Upper lobe of left lung (tissue), 6 donors: ENCODE measurements at places on chromosomes 3 and 15.

GRCh38 chr3:157542711-157543500, 39.7 kb upstream of the VEPH1 start:
- peak; percentile 85 for DNase-seq

DNA sequence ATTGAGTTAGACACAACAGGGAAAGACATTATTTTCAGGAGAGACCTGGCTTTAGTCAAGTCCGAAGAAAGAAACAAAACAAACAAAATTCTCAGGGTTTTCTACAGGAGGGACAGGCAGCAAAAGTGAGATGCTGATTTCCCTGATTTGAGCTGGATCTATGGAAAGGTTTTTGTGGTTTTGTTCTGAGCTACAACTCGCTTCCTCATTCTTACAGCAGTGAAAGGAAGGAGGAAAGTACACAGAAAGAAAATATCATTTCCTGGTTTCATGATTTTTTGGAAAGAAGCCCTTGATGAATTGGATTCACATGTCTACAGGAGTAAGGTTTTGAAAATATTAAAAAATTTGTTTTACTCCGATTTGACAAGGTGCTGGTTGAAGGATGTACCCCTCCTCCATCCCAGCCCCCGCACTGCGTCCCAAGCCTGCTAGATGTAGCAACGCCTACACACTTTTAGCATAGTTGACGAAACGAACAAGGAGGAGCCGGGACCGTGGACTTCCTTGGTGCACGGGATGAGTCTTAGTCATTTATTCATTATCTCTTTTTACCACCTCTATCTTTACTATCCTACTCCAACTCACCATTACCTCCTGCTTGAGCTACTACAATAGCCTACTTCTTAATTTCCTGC, 10.8 kb downstream of the PRICKLE2 start:
- no peak for DNase-seq

- no peak for DNase-seq
These were observed 47.1 kb upstream of the MAPKBP1 start for GRCh38 chr15:41727143-41727542.

DNA sequence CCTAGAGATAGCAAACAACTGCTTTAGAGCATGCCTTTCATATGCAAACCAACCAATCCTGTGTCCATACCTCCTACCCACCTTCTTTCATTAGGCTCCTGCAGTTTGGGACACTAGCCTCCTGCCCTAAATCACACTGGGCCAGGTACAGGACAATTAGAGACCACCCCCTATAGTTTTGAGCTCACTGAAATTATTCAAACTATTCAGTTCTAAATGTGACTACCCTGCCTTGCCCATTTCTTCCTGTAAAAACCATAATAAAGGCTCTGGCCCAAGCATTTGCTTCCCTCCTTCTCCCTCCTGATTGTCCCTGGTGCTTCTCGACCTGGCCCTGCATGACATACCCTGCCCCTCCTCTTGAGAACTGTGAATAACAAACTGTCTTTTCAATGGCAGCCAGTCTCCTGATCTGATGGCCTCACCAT, 31.4 kb upstream of the LRIG1 start:
- DNase-seq: no peak

- no peak for DNase-seq
These were observed 103.7 kb upstream of the LRIG1 start for GRCh38 chr3:66604481-66604880.

DNA sequence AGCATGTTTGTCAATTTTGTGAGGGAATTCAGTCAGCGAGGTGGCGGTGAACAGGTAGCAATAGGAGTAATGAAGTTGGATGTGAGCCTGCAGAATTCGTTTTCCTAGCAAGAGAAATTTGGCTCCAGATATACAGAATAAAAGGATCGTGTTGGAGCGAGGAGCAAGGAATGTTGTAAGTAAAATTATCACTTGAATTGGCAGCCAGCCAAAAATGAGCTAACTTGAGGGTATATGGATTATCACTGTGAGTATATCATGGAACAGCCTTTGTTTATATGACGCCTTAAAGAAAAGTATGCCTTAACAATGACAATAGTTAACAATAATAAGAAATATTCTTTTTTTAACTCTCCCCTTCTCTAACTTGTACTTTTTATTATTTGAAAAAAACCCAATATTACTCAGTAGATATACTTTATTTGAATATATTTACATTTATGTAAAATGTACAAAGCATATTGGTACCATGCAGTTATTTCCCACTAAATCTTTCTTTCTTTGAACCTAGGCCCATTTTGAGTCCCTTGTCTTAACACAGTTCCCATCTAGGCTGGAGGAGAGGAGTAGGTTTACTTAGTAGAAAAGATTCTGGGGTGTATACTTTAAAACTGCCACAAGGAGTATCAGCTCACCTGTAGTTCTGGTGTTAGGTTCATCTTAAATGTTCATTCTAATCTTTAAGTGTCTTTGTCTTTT, 29.3 kb downstream of the EPHA6 start:
- DNase-seq: no peak

- no peak for DNase-seq
These were observed 5.2 kb upstream of the CPLX3 start for GRCh38 chr15:74821091-74821789.

- DNase-seq: no peak
These were observed 8.6 kb downstream of the OXSR1 start for GRCh38 chr3:38173834-38174418.

DNA sequence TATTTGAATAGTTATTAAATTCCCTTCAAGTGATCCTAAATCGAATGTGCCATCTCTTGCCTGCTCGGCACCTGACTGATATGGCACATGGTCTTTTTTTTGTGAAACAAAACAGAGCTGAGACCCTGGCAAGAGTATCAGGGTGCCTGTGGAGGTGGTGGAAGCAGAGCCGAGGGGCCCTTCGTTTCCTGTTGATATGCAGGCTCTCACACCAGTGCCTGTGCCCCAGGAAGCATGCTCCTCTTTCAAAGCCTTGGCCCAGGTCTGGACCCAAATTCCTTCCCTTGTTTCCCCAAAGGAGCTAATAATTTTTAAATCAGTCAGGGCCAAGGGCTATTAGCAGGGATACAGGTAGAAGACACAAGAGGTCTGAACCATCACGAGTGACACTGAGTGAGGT, 21.5 kb upstream of the MRPS22 start:
- DNase-seq: no peak

GRCh38 chr15:100484443-100484842, 44.3 kb downstream of the CERS3 start:
- DNase-seq: no peak

DNA sequence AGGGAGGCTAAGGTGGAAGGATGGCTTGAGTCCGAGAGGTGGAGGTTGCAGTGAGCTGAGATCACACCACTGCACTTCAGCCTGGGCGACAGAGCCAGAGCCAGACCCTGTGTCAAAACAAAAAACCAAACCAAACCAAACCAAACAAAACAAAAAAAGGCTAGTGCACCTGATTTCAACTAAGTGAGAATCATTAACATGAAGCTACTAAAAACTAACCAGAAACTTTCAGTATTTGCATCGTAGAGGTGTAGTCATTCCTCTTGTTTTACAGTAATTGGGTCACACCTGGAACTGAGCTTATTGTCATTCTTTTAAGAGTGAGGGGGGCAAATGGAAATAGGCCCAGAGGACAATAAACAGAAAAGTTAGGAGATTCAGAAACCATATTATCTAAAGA, 58.5 kb downstream of the ST6GAL1 start:
- no peak for DNase-seq

DNA sequence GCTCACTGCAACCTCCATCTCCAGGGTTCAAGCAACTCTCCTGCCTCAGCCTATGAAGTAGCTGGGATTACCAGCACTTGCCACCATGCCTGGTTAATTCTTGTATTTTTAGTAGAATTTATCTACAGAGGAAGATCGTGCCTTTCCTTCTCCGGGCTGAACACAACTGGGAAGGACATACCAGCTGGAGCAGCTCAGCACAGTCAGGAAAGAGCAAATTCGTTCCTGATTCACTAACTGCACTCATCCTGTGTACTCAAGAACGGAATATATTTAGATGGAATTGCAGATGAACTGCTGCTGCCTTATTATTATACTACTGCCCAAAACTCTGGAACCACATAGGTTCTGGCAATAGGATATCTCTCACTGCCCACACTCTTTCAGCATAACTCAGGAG, 27.1 kb upstream of the P4HTM start:
- DNase-seq: no peak

DNA sequence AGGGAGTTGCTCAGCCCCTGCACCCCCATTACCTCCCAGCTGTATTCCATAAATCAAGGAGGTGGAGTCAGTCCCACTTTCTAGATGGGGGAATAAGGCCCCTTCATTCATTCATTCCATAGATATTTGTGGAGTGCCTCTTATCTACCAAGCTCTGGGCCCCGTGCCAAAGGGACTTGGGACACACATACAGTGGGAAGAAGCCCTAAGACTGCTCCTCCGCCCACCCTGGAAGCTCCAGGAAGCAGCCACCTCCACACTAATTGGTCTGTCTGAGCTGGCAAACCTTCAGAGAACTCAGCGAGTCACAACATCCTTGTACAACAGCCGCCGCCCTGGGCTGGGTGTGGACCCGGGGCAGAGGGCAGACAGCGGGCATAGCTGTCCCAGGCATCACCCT, 6.4 kb downstream of the STRA6 start:
- DNase-seq: peak; percentile 51

DNA sequence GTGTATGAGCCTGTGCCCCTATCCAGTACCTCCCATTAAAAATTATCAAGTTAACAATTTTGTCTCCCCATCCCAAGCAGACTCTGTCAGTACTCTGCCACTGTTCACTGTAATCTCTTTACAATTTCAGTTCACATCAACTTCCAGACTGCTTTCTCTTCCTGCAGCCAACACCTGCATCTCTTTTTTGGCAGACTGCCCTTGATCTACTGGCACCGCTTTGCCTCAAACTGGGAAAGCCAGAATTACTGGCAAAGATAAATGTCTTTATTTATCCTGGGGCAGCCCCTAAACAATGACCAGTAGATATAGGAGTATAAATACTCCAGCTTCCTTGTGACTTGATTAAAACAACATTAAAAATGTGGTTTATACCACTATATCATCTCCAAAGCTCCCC, 494.1 kb downstream of the ZNF385D start:
- DNase-seq: no peak

- DNase-seq: no peak
These were observed 93.2 kb downstream of the CACNA2D3 start for GRCh38 chr3:54215521-54215920.

DNA sequence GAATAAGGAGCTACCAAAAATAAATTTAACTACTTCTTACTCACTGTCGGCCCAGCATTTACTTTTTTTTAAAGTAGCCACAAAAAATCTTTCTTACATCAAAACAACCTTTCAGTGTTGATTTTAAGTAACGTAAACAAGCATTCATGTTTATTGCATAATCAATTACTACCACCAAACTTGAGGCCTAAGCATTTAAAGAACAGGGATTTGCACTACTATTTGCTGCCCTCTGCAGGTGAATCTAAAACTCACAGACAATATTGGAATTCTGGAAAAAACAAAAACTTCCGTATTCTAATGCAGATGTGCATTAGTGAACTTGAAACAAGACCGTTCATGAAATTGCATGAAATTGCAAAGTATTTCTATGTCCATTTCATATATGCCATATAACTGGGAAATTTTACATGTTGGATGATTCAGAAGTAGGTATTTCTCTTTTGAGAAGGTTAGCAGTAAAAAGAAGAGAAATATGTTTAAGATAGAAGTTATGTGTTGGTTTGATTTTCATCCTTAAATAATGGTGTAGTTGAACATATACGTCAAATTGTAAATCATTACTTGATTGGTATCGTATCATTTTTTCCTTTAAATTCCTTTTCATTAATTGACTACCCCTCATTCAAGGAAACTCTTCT, 55.6 kb downstream of the CGGBP1 start:
- DNase-seq: no peak

DNA sequence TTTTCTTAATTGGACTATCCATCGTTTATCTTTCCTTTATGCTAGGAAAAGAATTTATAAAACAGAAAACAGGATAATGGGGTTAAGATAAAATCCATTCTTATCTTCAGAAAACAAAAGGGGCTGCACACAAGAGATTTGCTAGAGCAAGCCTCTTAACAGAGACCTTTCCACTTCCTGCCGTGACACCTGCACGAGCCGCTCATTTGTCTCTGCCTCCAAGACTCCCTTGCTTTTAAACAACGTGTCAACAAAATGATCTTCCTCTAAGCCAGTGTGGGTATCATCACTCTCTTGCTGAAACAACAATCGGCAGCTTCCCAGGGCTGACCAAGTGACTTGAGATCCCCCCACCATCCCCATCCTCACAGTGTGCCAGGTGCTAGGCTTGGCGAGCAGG, 33.1 kb downstream of the GABRB3 start:
- DNase-seq: no peak

- DNase-seq: no peak
These were observed 34.1 kb downstream of the LRIG1 start for GRCh38 chr3:66466606-66467270.

- no peak for DNase-seq
These were observed 50.6 kb upstream of the AKAP13 start for GRCh38 chr15:85329561-85330422.

DNA sequence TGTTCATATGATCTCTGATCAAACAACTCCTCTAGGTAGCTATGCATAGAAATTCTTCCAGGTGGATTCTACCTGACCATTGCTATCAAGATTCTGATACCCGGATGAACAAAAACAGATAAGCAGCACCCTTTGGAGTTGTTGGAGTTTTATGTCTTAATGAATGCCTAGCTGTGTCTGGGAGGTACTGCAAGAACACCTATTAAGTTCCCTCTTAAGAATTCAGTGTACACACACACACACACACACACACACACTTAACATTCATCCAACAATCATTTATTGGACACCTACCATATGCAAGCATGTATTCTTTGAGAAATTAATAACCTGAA, 58.1 kb upstream of the FNDC3B start:
- DNase-seq: no peak

GRCh38 chr3:194181612-194182529, 45.9 kb downstream of the HES1 start:
- DNase-seq: no peak

DNA sequence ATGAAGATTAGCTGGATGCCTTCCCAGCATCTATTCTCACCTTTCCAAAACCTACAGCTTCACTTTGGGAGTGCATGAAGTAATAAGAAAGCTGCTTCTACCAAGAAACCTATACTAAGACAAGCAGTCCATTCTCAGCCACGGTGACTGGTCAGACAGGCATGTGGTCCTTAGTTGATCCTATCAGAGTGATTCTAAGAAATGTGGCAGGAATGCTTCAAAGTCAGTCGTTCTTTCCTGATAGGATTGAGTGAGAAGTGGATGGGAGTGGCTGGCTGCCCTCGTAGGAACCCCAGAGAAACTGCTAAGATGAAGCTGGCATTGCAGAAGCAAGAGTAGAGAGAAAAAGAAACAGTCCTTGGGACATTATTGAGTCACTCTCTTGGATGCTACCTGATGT, 16.6 kb downstream of the FOXB1 start:
- no peak for DNase-seq

- DNase-seq: peak; percentile 33
These were observed 24.3 kb downstream of the FILIP1L start for GRCh38 chr3:100089812-100090668.

GRCh38 chr3:117036259-117036799, 326.8 kb downstream of the TUSC7 start:
- peak; percentile 58 for DNase-seq

GRCh38 chr3:124492824-124493223, 237.4 kb upstream of the UMPS start:
- no peak for DNase-seq

GRCh38 chr15:65081270-65081669, 4.7 kb downstream of the KBTBD13 start:
- no peak for DNase-seq
